ENCODE measurements at places on chromosomes 4 and X. TPM values are rescaled to one million over a fixed set of nuclear protein-coding genes. Genes with fewer than 3 reads are reported as not detected.

- no peak for DNase-seq
Observed at GRCh38 chr4:25446611-25447010, 69.5 kb downstream of the ANAPC4 start.

DNA sequence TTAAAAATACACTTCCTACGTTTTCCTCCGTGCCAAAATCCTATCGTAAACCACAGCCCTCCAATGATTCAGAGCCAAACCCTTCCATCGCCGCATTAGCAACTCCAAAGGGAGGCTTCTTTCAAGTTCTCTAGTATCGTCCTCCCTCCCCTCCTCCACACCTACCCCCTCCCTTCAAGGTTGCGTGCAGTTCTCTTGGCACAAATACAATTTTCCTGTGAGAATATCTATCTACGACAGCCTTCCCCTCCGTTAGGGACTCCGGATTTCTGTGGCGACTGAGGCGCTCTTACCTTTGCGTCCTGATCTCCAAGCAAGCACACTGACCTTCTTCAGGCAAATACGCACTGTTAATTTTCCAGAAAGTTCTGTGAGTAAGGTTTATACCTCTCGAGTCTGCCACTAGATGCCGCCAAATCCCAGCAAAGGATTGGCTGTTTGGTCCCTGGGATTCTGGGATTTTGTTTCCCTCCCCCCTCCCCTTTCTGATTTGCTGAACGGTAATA lies 1.2 kb upstream of the MORF4L2 start:
- DNase-seq, result peak; percentile 75

- no peak for DNase-seq
Observed at GRCh38 chr4:7766661-7767345, 172.9 kb downstream of the AFAP1 start.

- DNase-seq, result no peak
Observed at GRCh38 chr4:25884031-25884782, 21.4 kb upstream of the SEL1L3 start.

DNA sequence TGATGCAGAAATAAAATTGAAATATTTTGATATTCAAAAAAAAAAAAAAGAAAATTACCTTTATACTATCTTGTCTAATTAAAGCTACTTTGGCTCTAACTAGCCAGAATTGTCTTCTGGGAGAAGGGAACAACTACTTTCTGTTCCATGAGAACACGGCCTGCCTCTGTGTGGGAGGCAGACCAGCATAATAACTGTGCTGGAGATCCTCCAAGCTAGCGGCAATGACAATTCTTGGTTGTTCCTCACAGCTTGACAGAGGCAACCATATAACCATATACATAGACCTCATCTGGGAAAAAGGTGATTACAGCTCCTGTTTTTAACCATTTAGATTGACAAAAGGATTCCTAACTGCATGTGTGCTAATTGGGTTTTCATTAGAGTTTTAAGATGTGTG lies 95.7 kb downstream of the RBMX2 start:
- peak; percentile 15 for DNase-seq

DNA sequence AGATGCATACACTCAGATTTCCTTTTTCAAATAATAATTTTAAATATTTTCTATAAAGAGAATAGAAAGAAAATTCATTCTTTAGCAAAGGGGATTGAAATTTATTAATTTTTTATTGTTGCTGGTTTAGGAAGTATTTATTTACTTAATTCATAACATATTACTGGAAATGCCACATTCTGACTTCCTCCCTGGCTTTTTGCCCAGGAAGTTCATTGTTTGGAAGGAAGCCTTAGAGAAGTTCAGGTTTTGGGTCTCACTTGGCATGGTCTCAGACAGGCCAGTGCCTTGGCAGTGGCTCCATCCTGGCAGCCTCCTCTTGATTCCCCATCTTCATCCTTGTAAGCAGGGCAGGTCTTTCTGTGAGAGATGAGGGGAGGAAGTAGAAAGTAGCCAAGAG lies 50.5 kb downstream of the IL15 start:
- DNase-seq, result peak; percentile 32

- no peak for DNase-seq
Observed at GRCh38 chr4:163194593-163194992, 27.9 kb upstream of the NAF1 start.

DNA sequence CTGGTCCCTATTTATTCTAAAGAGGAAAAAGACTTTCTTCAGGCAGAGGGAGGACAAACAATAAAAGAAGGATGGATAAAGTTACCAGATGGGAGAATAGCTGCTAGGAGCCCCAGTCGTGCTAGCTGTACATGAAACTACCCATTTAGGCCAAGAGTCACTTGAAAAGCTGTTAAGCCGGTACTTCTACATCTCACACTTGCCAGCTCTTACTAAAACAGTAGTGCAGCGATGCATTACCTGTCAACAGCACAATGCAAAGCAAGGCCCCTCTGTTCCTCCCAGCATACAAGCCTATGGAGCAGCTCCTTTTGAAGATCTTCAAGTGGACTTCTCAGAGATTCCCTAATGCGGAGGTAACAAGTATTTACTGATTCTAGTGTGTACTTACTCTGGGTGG lies 1138.8 kb downstream of the ARAP2 start:
- no peak for DNase-seq

DNA sequence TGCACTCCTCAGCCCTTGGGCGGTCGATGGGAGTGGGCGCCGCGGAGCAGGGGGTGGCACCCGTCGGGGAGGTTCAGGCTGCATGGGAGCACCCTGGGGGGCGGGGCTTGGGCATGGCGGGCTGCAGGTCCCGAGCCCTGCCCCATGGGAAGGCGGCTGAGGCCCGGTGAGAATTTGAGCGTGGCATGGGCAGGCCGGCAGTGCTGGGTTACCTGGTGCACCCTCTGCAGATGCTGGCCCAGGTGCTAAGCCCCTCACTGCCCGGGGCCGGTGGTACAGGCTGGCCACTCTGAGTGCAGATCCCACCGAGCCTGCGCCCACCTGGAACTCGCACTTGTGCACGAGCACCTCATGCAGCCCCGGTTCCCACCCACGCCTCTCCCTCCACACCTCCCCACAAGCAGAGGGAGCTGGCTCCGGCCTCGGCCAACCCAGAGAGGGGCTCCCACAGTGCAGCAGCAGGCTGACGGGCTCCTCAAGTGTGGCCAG lies 556.3 kb downstream of the GALNTL6 start:
- no peak for DNase-seq

DNA sequence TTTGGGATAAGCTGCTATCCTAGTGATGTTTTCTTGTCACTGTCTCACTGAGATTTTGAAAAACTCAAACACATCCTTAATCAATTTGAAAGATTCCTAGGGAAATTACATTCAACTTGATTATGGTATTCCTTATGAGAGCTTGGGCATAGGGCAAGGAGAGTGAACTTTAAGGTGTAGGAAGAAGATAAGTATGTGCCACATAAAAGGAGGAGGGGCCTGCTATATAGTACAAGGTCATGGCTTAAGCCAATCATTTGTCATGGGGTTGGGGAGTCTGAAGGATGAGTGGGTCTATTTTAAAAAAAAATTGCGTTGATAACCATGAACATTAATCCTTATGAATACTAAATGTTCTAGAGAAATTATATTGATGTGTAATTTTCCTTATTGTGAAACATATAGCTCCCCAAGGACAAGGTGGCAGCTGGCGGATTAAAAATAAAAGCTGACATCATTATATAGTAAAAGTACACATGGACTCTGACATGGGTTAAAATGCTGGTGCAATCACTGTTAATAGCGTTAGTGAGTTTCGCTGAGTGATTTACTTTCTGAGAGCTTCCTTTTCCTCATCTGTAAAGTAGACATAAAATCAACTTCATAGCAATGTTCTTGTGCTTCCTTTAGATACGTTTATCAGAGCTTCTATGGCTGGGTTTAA lies 17.4 kb downstream of the GALNT7 start:
- DNase-seq, result no peak

- no peak for DNase-seq
Observed at GRCh38 chrX:76228499-76228898, 55.6 kb downstream of the PBDC1 start.

- DNase-seq, result no peak
Observed at GRCh38 chrX:51421972-51422597, 74.3 kb downstream of the NUDT11 start.

DNA sequence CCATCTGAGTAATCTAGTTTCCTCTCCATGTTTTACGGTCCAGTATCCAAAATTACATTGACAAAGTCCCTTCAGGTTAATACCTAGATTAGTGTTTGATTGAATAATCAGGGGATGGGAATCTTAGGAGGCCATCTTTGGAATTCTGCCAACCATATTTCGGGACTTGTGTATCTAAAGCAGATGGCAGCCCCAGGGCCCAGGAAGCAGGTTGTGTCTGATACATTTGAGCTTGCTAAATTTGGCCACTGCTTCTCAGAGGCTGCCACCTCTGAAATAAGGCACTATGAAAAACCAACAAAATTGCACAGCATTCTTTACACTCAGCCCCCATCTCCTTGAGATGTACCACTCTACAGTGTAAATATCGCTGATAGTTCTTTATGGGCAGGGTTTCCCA lies 102.1 kb downstream of the ASB9 start:
- no peak for DNase-seq

DNA sequence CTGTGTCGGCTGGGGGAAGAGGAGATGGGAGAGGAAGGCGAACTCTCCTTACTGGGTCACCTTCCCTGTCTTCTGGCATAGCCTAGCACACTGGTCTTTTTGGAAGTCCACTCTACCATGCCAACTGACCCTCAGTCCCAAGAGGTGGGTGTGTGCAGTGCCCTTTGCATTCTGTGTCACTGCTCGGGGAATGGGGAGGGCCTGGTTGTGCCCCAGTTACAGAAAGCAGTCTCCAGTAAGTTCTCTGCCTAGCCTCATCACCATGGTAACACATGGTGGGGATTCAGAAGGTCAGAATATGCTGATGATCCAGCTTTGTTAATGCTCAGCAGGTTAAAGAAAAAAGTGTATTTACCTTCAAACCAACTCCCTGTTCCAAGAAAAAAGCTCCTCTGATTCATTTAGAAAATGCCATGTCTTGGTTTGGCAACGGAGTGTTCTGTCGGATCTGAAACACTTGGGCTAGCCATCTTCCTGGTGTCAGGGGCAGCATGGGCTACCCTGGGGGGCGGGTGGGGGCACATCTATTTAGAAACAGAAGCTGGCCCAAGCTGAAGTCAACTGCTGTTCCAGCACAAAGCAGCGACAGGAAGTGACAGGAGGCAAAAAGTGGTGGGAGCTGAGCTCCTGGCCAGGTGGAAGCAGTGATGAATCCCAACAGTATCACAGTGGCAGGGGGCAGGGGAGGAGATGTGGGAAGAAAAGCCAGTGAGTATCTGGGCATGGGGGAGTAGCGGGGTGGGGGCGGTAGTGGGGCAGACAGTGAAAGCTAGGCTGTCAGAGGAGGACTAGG lies 37.0 kb downstream of the NSG1 start:
- no peak for DNase-seq

DNA sequence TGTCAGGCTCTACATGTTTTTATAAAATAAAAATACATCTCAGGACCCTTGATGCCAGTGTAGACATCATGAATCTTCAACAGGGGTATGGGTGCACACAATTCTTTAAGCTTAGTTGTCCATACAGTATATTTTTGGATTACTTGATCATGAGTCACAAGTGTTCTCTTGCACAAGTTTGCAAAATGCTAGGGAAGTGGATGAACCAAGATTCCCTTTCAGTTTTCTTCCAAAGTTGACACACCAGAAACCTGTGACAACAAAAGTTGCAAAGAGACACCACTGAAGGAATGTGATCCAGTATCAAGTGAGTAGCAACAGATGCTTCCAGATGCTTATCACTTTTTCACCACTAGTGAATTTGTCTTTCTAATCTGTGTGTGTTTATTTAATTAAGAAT lies 1021.2 kb downstream of the PCDH7 start:
- no peak for DNase-seq

DNA sequence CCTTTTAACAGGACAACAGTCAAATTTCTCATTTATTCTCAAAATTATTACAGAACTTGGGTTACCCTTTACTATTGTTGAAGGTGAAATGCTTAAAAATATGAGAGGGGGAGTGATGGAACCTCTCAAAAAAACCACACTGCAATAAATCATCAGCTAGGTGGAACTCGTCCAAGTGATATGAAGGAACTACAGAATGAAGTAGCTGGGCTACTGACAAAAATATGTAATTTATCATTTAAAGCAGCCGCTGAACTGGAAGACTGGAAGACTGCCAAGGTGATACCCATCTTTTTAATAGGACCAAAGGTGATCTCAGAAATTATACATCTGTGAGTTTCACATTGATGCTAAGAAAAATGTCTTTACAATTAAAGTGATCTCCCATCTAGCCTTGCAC lies 597.7 kb upstream of the TENM3 start:
- no peak for DNase-seq

DNA sequence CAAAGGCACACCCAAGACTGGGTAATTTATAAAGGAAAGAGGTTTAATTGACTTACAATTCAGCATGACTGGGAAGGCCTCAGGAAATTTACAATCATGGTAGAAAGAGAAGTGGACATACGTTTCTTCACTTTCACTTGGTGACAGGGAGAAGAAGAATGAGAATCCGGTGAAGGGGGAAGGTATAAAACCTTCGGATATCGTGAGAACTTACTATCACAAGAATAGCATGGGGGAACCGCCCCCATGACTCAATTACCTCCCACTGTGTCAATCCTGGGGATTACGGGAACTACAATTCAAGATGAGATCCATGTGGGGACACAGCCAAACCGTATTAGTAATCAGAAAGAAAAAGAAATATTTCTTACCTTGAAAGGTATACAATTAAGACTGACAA lies 782.9 kb upstream of the HS3ST1 start:
- no peak for DNase-seq

DNA sequence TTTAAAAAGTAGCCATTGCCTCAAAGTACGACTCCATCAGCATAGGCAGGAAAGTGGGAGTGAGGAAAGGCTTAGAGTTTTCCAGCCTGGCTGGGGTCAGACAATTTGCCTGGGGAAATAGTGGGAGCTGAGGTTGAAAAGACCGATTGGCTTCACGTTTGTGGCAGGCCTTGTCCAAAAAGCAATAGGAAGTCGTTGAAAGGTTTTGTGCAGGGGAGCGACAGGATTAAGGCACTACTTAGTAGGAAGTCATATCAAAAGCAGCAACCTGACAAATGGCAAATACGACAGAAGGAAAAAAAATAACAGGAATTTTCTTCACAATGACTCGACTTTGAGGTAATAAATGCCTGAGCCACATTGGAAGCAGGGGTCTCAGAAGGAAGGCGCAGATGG lies 691 bp upstream of the EREG start:
- no peak for DNase-seq

GRCh38 chr4:93103042-93103441 lies 725.5 kb upstream of the ATOH1 start:
- no peak for DNase-seq

GRCh38 chr4:69830560-69831269 lies 29.2 kb downstream of the SULT1E1 start:
- DNase-seq, result peak; percentile 21

DNA sequence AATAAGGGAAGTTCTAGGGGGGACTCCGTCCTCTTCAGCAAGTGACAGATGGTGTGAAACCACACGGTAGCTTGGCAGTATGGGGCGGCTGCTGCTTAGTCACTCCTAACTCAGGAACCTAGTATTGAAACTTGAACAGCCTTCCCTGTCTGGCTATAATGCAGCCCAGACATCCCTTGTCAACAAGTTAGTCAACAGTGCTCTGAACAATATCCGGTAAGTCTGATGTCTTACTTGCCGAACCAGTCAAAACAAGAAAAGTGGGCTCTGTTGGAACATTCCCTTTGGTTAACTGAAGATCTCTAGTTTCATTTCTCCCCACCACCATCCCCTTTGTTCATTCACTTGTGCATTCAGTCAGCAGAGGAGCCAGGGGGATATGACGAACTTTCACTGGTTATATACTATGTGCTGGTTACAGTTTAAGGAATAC lies 18.7 kb upstream of the CXCL13 start:
- no peak for DNase-seq

SPIN2B gene
- 11.5 TPM for total RNA-seq

PLAC8 gene
- total RNA-seq, result 14.7 TPM

CXCL1 gene
- 4.8 TPM for total RNA-seq

IQSEC2 gene
- total RNA-seq, result 13.6 TPM

SLC7A11 gene
- total RNA-seq, result 194 TPM

SLITRK4 gene
- 15.2 TPM for total RNA-seq

COX7B2 gene
- total RNA-seq, result not detected
